ENCODE measurements at places on chromosomes 3 and 15. TPM values are rescaled to one million over a fixed set of nuclear protein-coding genes. Genes with fewer than 3 reads are reported as not detected.

GRCh38 chr15:32956006-32956405, 238.2 kb downstream of the GREM1 start:
- no peak for DNase-seq

DNA sequence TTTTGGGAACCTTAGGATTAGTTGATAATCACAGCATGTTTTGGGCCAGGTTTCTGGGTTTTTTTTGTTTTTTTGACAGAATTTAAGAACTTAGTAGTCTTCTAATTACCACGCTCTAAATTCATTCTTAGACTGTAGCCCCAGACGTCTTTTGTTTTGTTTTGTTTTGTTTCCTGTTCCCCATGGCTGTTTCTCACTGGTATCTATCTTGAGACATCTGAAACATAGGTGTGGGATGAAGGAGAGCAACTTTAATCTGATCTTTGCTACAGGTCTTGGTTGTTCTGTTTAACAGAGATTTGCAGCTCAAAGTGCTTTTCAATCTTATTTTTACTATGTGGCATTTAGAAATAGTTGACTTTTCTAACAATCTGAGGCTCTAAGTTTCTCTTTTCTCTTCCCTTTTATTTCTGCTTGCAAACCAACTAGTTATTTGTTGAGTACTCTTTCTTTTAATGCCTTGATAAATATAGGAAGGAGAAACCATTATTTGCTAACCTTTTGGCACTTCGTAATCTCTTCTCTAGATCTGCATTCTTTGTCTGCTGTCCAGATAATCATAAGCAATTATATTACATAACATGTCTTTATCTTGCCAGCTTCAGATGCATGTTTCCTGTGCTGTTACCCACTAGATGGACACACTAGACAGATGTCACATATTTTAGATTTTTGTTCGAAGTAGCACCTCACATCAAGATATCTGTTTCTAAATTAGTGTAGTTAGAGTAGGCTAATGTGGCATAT, 40.9 kb downstream of the FBXL2 start:
- DNase-seq = no peak

- no peak for DNase-seq
These were observed 23.4 kb downstream of the NRROS start for GRCh38 chr3:196662711-196663571.

GRCh38 chr15:38680775-38681174, 116.2 kb upstream of the RASGRP1 start:
- DNase-seq = no peak

- no peak for DNase-seq
These were observed 12.6 kb downstream of the SLC24A1 start for GRCh38 chr15:65634356-65634755.

GRCh38 chr3:114626751-114627150, 332.9 kb downstream of the TIGIT start:
- no peak for DNase-seq

DNA sequence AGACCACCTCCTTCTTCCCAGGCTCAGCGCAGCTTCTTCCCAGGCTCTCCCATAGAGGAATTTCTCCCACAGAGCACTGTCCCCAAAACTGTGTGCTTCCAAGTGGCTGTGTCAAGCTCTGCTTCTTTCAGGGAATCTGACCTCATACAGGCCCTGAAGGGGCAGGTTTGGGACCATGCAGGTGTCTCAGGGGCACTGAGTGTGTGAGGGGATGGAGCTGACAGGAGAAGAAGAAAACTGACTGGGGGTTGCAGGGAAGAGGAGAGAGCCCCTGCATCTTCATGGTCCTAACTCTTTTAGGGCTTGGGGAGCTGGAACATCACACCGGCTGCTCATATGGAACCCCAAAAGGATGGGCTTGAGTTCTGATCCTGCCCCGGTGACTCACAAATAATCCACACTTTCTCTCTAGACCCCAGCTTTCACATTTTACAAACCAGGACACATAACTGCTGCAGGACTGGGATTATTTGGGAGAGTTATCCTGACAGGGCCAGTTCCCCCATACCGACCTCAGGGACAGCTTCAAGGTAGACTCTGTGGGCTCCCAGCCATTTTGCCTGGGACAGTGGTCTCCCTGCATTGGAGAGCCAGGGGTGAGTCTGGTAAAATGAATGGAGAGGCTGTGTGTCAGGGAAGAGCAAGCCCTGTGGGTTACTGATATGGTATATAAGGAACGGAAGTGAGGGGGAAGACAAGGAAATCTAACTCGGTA, 316.1 kb downstream of the TLE3 start:
- no peak for DNase-seq

DNA sequence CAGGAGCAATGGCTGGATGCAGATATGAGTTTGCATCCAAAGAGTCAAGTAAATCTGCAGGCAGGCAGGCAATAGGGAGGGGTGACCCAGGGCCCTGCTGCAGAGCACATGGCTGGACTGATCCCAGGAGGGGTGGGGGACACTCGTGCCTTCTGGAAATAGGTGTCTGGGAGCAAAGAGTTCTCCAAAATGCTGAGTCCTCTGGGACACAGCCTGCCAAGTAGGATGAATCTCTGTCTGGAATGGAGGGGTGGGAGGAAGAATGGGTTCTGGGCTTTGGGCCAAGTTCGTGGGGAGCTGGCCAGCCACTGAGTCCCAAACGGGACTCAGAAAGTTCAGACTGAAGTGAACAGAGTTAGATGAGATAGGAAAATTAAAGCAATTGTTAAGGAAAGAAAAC, 214.5 kb downstream of the MTHFS start:
- DNase-seq = no peak

GRCh38 chr15:47900751-47901150, 183.4 kb downstream of the SEMA6D start:
- DNase-seq = no peak

GRCh38 chr3:75342425-75342824, 321.7 kb upstream of the FRG2C start:
- DNase-seq = no peak

GRCh38 chr3:143002083-143002712, 828 bp downstream of the U2SURP start:
- DNase-seq = no peak

DNA sequence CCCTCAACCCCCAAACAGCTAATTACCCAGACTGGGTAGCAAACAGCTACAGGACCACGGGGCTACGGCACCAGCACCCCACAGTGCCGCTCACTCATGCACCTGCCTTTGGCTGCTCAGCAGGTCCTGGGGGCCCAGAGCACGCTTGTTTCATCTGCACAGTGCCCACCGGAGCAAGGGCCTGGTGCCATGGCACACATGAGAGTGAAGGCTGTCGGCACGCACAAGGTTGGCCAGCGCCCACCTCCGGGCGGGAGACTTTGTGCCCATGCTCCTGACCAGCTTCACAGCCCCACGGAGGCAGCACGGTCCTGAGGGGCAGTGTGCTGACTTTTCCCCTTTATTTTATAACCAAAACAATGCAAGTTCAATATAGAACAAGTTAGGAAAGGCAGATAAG, 135.9 kb upstream of the NSMCE3 start:
- no peak for DNase-seq

GRCh38 chr3:72580900-72581299, 267.3 kb downstream of the SHQ1 start:
- DNase-seq = no peak

GRCh38 chr3:2822611-2823010, 287.6 kb downstream of the IL5RA start:
- DNase-seq = no peak

GRCh38 chr3:193803288-193803687, 210.3 kb downstream of the OPA1 start:
- no peak for DNase-seq

- no peak for DNase-seq
These were observed 107.4 kb upstream of the SLC4A7 start for GRCh38 chr3:27591312-27592210.

Gene CBLB
- total RNA-seq = 18.9 TPM

Gene FAM107A
- total RNA-seq = 2.2 TPM

Gene KNG1
- 1,537 TPM for total RNA-seq
